Heart left ventricle (tissue), 16 donors: ENCODE measurements at places on chromosomes 7 and 10. TPM values are rescaled to one million over a fixed set of nuclear protein-coding genes. Genes with fewer than 3 reads are reported as not detected.

DNA sequence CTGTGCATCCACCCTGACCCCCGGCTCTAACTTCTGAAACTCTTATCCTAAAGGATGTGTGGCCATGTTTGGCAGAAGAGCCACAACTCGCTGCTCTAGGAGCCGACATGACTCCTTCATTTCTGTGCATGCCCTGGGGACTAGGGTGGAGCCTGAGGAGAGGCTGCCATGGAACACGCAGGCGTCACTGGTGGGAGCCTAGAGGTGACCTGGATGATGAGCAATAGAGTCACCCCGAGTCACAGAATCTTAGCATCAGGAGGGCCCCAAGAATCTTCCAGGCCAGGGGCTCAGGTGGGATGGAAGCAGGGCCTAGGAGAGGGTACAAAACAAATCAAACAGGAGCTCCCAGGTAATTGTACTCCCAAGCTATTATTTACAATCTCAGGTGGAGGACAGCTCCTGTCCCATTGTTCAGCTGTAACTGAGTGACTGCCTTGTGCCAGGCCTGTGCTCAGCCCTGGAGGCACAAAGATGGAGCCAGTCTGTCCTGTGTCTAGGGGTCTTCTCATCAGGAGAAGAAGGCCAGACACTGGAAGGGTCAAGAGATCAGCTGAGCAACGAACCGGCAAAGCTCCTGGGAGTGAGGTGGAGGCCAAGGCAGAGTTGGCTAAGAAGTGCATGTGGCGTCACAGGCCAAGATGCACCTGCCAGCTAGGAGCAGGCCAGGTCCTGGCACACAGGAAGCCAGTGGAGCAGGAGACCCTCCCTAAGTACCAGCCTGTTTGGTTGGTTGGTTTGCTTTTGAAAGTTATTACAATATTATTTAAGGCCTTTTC lies 5.8 kb upstream of the ZNF22 start:
- DNase-seq: no peak

GRCh38 chr10:19480353-19480752 lies 335.9 kb upstream of the PLXDC2 start:
- no peak for DNase-seq

- no peak for DNase-seq
Measured at GRCh38 chr7:2138146-2138765, 94.5 kb downstream of the MAD1L1 start.

- no peak for DNase-seq
Measured at GRCh38 chr10:111338035-111338434, 261.2 kb downstream of the ADRA2A start.

- no peak for DNase-seq
Measured at GRCh38 chr10:128932071-128932820, 534.8 kb upstream of the MGMT start.

- DNase-seq: no peak
Measured at GRCh38 chr10:49299816-49300139, 808 bp downstream of the C10orf71 start.

DNA sequence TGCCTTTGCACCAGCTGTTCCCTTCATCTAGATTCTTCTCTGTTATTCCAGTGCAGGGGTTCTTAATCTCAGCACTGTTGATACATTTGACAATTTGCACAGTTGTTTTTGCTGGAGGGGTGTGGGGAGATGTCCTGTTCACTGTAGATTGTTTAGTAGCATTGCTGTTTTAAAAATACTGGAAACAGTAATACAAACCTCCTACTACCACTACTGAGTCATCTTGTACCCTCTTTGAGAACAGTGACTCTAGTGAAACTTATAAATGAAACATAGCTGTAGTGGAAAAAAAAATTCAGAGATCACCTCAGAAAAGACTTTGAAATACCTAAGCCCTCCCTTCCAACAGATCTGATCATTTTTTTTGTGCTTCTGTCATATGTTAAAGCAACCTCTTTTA lies 154.8 kb upstream of the TMEM196 start:
- no peak for DNase-seq

DNA sequence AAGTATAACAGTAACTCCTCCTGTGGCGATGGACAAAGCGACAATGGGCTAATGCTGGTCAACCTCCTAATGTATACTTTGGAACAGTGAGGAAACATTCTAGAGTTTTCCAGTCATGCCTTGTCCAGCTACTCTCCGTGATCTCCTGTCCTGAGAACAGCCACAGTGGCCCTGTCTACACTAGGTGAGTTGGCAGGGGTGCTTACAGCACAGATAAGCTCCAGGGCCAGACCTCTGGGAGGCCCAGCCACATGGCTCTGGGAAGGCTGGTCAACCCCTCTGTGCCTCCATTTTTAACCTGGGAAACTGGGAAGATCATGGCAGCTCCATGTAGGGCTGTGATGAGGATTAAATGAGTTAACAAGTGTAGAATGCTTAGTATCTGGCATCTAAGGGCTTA lies 57.0 kb downstream of the CLEC2L start:
- DNase-seq: no peak

DNA sequence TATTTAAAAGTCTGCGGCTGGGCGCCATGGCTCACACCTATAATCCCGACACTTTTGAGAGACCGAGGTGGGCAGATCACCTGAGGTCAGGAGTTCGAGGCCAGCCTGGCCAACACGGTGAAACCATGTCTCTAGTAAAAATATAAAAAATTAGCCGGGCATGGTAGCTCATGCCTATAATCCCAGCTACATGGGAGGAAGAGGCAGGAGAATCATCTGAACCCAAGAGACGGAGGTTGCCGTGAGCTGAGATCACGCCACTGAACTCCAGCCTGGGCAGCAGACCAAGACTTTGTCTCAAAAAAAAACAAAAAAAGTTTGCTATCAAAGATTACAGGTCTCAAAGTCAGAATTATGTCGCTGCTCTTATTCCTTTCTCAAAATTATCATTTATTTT lies 55.5 kb downstream of the HIBADH start:
- DNase-seq: no peak

DNA sequence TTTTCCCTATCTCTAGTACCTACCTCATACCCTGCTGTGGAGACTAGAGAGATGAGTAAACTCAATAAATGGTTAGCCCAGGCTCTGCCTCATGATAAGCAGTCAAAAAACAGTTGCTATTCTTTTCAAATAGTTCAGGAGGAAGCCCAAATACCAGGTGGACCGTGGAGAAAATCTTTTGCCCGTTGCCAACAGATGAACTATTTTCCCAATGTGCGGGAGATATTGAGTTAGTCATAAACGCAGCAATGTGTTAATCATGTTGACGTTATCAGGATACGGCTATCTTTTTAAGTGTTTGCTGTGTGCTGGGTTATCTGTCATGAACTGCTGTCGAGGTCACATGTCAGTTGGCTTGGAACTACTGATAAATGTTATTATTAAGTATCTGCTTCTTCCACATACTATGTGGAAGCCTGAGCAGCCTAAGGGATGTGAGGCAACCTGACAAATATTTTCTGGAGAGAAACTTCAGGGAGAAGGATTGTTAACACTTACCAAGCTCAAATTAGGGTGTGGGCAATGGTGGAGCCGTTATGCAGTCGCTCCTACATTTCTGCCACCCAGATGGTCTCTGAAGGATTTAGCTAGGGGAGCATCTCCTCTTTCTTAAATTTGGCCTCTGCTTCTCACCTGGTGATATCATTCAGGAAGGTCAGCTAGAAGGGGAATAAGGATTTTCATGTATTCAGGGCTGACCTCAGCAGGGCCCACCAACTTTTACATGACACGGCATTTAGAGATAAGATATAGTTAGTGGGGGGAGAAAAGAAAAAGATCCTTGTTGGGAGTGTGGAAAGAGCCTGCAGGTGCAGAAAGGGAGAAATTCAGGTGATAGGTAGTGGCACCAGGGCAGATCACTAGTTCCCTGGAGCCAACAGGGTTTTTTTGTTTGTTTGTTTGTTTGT lies 33.5 kb upstream of the SLC26A3 start:
- DNase-seq: no peak

DNA sequence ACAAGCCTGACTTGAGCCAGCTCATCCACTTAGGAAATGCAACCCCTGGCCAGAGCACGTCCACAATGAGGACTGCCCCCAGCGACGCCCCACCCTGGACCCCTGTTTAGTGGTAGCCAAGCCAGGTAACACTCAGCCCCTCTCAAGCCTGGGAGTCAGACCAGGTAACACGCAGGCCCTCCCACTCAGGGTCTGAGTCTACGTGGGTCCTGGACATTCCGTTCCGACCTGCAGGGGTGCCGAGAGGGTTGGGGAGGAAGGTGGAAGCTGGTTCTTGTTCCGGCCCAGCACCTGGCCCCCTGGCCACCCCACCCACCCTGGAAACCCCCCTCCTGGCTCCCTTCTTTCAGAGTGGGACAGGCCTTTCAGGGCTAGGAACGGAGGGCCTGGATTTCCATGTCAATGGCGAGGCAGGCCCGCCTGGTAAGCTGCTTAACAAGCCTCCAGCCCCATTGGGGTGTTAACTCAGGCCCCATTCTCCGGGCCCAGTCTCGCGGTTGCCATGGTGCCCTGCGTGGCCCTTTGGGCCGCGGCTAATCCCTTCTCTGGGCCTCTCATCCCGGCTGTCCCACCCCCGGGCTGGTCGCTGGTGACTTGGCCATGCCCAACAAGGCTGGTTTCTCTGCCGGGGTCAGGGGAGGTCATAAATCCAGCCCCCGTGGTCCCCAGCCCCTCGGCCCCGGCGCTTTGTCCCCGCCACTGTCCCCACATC lies 19.7 kb upstream of the LFNG start:
- no peak for DNase-seq

DNA sequence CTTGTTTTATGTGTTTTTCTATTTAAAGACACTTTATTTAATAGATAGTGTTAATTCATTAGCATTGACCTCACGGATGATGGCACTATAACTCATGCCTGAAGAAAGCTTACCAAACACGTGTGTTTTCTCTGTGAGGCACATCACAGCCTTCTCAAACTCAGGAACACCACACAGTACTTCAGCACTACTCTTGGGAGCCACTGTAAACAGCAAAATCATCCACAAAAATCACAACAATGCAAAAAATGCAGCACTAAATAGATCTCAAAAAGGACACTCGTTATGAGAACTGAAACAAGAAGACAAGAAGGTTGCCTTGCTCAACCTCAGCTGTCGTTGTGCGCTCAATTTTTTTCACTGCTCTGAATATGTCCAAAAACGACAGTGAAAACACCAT lies 12.0 kb upstream of the PARP12 start:
- DNase-seq: no peak

- no peak for DNase-seq
Measured at GRCh38 chr10:21720090-21720489, 186.1 kb downstream of the MLLT10 start.

DNA sequence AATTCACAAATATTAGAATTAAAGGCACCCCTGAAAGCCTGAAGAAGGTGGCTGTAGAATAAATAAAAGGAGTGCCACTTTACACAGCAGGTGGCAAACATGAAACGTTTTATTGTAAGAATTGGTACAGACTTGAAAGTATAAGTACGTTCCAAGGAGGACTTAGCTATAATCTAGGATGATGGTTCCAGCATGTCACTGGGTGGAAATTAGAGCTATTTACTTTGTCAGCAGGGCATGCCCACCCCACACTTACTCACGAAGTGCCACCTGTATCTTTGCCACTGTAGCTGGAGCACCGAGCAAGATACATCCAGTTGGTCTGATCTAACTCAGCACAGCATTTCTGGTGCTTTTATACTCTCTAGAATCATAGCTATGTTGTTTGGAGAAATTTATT lies 97.8 kb downstream of the GRM8 start:
- DNase-seq: no peak

DNA sequence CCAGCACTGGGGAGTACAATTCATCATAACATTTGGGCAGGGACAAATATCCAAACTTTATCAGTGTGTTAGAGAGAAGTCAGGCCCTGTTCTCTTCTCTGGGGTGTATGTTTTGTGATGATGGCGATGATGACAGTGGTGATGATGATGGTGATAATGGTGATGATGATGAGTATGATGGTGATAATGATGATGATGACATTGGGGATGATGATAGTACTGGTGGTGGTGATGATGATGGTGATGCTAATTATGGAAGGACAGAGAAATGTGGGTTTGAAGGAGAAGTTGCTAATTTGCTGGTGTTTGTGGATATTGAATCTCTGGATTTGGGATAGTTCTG lies 64.0 kb downstream of the CAMK1D start:
- DNase-seq: no peak

- DNase-seq: no peak
Measured at GRCh38 chr10:70448236-70448635, 6.8 kb upstream of the NODAL start.

GRCh38 chr7:81004098-81004497 lies 85.2 kb upstream of the SEMA3C start:
- DNase-seq: no peak

DNA sequence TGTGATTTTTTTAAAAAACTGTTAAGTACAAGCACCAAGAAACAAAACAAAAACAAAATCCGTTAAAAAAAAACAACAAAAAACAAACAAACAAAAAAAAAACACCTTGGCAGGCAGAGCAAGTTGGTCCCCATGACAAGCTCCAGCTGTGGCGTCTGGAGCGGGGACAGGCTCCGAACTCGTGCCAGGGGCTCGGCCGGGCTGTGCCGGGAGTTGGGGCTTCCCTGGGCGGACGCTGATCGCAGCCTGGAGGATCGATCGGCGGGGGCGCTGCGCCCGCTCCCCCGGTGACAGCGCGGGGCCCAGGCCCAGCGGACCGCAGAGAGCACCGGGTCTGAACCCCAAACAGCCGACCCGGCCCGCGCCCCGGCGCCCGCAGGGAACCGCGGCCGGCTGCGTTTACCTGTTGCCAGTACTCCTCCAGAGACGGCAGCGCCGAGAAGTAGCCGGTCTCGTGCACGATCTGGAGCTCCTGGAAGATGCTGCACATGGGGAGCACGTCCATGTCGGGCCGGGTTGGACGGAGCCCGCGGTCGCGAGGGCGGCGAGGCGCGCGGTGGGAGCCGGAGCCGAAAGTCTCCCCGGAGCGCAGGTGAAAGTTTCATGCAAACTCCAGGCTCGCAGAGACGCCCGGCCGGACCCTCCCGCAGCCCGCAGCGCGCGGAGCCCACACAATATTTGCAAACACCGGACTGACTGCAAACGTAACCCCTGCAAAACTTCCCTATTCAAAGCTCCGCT lies at the start of gene KLF6:
KLF6 (minus strand) TSS at position 700 of the 741 bp plus-strand sequence; CDS start at position 505, 195 bp downstream.
- DNase-seq: peak; percentile 62

PRTFDC1 gene
- 3.3 TPM for total RNA-seq

NPFFR1 gene
- total RNA-seq: not detected

C10orf95 gene
- total RNA-seq: not detected

OPN1SW gene
- total RNA-seq: not detected

PKD2L1 gene
- total RNA-seq: not detected

NEUROG3 gene
- not detected for total RNA-seq

CRYGN gene
- not detected for total RNA-seq

PARD3 gene
- total RNA-seq: 27.9 TPM

RINT1 gene
- 13.3 TPM for total RNA-seq
